Left renal cortex interstitium (tissue), 4 donors: ENCODE measurements at places on chromosomes 4 and X. TPM values are rescaled to one million over a fixed set of nuclear protein-coding genes. Genes with fewer than 3 reads are reported as not detected.

The CFAP99 gene
- polyA plus RNA-seq = 0.95 TPM

The DTHD1 gene
- polyA plus RNA-seq = not detected

The SLITRK4 gene
- polyA plus RNA-seq = 14.9 TPM

The PDGFRA gene
- 260 TPM for polyA plus RNA-seq

- no peak for DNase-seq
Measured at GRCh38 chr4:172830295-172830764, 338.3 kb upstream of the GALNT7 start.

DNA sequence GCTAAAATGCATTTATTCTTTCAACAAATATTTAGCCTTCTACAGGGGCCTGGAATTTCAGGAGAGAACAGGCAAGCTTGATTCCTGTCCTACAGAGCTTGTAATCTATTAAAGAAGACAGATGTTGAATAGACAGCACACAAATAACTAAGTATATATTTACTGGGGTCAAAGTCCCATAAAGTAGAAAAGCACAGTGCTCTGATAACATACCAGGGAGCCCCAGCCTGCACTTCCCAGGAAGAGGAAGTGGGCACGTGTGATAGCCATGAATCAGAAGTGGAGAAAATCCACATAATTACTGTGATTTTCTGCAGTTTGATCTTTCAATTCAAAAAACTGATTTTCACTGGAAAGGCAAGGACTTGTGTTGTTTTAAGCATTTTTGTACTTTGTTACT, 129.1 kb downstream of the EGF start:
- no peak for DNase-seq

DNA sequence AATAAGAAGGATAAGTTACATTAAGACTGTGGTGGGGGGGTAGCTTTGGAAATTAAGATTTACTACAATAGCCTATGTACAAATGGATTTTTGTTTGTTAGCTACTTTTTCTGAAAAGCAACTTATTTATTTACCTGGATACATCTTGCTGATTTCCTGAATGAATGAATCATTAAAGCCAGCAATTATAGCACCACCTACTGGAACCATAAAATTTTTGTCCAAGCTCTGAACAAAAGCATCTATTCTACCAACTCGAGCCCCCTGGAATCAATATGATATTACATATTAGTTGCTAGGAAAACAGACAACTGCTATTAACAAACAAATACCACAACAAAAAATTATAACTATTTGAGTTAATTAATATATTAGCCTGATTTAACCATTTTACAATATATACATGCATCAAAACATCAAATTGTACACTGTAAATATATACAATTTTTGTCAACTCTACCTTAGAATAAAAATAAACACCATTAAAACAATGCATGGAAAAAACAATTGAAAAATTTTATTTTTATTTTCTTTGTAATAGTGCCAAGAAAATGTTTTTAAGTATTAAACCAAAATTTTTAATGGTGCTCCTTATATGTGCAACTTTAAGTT, 15.3 kb downstream of the SEPSECS start:
- DNase-seq = no peak

- DNase-seq = no peak
Measured at GRCh38 chr4:168847771-168848502, 162.1 kb downstream of the CBR4 start.
